ENCODE measurements at places on chromosomes 2 and 18. TPM values are rescaled to one million over a fixed set of nuclear protein-coding genes. Genes with fewer than 3 reads are reported as not detected.

The CYS1 gene
- 36.6 TPM for total RNA-seq

The CFAP65 gene
- not detected for total RNA-seq

The TFCP2L1 gene
- 4.6 TPM for total RNA-seq

DNA sequence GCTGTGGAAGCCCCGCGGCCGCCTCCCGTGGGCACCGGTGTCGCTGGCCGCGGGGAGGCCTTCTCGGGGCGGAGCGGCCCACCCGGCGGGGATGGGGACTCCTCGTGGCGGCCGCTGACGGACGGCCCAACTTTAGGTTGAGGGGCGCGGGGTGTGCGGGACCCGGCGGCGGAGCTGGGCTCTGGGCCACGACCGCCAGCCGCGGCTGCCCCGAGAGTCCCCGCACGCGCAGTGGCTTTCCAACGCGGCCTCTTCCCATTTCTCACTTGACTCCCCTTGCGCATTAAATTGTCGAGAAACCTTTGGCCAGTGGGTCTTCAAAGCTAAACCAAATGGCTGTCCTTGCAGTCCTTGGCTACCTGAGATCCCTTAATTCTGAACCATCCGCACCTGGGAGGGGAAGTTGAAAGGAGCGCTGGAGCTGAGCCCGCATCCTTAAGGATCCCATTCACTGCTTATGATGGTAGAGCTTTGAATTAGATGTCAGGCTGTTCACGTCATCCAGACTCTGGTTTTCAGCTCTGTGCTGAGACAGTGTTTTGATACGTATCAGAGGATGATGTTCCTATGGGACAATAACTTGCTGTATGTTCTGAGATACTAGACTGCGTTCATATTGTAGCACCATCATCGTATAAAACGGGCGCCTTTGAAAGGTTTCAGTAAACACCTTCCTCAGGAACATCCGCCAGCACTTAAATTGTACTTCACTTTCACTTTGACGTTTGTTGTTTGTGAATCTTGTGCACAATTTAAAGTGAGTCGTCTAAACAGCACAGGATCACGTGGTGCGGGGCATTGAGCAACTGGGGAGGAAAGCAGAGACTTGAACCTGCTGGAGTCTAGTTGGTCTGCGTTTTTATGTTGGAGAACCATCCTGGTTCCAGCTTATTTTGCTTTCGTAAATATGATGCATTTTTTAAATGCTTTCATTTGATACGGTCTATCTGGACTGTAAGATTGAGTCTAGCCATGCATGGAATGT, 874 bp downstream of the CLIP4 start:
- DNase-seq: peak; percentile 58

The MBOAT2 gene
- total RNA-seq: 13.5 TPM

DNA sequence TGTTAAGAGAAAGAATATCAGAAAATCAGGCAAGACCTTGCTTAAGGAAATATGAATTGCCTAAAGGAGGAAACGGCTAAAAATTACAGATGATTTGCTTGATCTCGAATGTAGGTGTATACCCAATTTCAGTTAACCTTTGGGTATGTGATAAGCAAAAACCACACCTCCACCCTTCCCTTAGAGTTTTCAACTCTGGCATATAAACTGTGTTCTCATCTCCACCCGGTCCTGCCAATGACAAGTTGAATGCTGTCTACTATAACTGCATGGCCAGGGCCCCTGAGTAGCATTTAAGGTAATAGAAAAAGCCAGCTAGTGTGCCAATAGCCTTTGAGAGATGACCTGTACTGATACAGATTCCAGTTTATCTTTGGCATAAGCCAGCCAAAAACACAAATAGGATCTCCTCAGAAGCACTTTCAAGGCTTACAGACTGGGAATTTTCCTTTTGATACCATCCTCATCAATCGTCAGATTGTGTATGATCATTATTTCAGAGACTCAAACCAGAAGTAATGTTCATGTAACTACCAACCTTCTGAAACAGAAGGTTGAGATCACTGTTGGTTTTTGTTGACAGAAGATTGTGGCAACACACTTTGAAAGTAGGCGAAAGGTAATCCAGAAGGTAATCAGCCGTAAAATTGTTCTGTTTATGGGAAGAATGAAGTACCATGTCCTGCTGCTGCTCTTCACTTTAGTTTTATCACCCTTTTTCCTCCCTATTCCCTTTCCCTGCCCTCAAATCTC, 163.1 kb downstream of the GFPT1 start:
- DNase-seq: no peak

All from body of pancreas (tissue), 4 donors.